ENCODE measurements at places on chromosomes 5 and 9.

GRCh38 chr5:11504886-11505193 lies 399.4 kb downstream of the CTNND2 start:
- DNase-seq = no peak

- peak; percentile 75 for DNase-seq
Measured at GRCh38 chr5:88845081-88845697, 37.8 kb downstream of the MEF2C start.

DNA sequence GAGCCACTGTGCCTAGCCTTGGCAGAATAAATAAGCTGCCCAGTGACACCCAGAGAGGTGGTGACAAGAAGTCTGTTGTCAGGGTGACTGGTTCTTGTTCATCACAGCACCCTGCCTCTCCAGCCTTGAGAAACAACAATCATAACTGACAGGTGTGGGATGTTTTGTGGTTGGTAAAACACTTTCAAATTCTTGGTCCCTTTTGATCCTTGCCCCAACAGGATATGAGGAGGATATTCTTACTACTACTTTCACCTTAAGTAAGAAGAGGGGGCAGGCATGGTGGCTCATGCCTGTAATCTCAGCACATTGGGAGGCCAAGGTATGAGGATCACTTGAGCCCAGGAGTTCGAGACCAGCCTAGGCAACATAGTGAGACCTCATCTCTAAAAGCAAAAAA lies 14.2 kb upstream of the FRRS1L start:
- DNase-seq = peak; percentile 90

- DNase-seq = no peak
Measured at GRCh38 chr5:15215056-15215455, 284.9 kb upstream of the FBXL7 start.
